ENCODE measurements at places on chromosomes 7 and 10.
A peak's percentile ranks its signal among the peaks of the same experiment; 100 is the strongest.

- DNase-seq, result no peak
Measured at GRCh38 chr7:27739301-27739908, 557 bp upstream of the TAX1BP1 start.

DNA sequence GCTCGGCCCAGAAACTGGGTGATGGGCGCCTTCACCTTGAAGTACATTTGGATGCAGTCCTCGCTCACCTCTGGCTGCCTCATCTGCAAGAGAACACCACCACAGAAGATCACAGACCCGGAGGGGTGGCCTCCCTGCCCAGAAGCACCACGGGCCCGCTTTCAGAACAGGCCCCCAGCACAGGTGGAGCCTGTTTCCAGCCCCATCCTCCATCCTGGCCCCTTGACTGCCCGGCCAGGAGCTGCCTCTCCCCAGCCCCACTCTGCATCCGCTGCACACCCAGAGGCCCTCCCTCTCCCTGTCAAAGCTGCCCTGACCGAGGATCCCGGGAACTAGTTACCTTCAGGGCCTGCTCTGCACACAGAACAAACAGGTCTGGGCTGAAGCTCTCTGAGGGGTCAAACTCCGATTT, 724 bp downstream of the CFAP46 start:
- no peak for DNase-seq

DNA sequence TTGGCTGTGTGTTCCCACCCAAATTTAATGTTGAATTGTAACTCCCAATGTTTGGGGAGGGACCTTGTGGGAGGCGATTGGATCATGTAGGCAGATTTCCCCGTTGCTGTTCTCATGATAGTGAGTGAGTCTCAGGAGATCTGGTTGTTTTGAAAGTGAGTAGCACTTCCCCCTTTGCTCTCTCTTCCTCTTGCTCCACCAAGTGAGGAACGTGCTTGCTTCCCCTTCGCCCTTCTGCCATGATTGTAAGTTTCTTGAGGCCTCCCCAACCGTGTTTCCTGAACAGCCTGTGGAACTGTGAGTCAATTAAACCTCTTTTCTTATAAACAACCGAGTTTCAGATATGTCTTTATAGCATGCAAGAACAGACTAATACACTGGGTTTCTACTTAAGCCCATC, 176.3 kb downstream of the CDK14 start:
- no peak for DNase-seq

DNA sequence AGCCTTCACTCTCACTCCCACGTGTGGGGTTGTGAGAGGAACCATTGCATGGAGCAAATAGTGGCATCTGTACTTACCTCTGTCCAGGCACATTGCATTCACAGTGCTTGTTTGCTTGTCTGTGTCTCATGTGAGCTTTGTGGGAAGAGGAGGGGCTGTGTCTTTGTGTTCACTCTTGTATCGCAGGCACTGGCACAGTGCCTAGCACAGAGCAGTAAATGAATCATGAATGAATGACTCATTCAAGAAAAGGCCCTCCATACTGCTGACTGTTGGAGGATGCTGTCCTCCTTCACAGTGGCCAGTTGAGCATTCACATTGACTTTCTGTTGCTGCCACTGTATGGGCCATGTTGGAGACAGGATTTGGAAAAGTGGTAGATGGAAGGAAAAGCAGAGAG, 125.3 kb downstream of the SORCS3 start:
- no peak for DNase-seq

GRCh38 chr7:89072081-89072480, 276.5 kb upstream of the TEX47 start:
- DNase-seq, result no peak

DNA sequence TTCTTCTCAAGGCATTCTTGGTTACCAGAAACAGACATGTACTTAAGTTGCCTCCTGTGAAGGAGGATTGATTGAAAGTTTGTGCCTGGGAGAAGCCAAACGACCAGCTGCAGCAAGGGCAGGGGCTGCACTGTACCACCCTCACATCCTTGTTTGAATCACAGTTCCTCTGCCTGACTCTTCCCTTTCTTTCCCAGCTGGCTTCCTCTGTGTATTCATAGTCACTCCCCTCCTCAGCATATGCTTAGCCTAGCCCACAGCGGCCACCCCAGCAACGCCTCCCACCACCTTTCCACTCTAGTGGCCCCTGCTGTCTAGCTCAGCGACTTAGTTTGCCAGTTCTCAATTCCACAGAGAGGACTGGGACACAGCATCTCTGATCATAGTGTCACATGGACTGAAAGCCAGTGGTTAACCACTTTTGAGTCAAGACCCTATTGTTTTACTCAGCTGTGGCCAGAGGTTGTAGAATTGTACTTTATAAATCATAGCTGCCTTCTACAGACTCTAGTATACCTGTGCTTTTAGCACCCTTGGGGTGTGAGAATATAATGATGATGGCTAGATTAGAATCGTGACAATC, 643.0 kb downstream of the SUGCT start:
- no peak for DNase-seq

DNA sequence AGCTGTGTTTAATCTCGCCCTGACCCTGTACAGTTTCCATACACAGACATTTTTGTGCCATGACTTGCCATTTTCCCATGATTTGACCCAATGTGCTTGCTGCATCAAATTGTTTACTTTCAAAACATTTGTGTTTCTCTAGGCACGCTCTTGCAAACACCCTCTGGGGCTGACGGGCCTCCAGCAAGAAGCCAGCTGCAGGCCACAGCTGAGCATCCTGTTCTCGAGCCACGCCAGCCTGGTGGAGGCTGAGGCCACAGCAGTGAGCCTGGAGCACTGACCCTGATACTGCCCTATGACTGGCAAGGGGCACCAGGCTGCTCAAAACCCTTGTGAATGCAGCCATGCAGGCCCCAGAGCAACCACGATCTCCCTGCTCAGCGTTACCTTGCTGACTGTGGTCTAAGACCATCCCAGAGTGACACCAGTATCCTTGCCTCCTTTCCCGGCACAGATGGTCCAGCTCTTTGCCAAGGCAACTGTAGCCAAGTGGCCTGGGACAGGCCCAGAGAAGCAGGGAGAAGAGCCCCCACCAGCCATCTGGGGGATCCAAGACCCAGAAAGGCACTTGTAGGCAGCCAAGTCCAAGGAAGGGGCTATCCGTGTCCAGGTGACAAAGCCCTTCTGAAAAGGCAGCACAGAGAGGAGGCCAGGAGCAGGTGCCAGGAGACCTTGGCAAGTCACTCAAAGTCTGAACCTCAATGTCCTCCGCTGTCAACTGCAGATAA, 78.5 kb downstream of the OAT start:
- DNase-seq, result no peak

DNA sequence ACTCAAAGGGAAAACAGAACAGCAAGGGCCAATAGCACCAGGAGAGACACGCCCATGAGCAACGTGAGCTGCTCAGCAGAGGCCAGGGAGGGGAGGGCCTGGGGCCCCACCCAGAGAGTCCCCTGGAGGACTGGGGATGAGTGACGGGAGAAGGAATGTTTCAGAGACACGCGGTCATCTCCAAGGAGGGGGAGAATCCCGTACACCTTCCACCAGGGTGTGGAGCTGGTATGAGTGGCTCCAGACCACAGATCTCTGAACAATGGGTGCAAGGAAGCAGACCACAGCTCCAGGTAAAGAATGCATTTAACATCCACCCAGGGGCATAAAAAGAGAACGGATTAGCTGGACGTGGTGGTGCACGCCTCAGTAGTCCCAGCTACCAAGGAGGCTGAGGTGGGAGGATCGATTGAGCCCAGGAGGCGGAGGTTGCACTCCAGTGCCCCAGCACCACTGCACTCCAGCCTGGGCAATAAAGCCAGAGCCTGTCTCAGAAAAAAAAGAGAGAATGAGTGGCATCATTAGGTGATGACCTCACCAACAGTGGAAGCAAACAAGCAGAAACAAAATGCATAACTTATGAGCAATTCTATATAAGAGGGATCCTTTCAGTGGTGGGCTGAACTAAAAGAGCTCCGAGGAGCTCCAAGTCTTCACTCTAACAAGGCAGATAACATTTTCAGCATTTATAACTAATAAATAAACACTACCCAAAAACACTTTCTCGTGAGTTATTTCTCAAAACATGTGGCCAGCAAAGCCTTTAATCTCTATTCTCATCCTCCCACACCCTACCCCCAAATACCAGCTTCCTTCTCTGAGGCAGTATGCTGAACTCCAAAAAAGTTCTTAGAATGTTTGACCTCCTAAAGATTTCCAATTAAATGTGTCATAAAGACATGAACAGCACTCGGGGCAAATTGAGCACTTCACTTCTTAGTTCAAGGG, 12.5 kb downstream of the PSAP start:
- no peak for DNase-seq

- peak; percentile 16 for DNase-seq
Measured at GRCh38 chr7:157488966-157489365, 152.2 kb downstream of the DNAJB6 start.

- no peak for DNase-seq
Measured at GRCh38 chr10:103602028-103602851, 108.7 kb downstream of the NEURL1 start.

DNA sequence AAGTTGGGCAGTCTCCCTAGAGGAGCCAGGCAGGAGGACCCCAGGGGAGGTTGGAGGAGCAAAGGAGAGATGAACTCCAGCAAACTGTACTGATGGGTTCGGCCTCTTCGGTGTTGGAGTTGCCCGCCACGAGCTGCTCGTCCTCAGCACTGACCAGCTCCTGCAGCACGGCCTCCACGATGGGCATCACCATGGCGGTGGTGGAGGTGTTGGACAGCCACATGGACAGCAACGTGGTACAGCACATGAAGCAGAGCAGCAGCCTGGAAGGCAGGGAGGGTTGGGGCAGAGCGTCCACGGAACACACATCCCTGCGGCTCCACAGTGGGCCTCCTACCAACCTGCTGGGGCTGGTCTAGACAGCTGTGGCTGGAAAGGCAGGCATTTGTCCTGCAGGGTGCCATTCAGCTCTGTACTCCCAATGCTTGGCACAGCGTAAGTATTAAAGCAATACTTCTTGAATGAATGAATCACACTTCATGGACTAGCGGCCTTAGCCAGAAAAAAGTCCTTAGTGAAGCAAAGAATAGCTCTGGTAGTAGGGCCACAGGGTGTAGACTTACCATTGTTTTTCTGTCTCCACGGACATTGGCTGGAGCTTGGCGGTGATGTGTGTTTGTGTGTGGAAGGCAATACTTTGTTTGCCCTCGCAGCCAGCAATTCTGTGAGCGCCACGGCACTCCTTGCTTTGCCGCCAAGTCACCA, 21.8 kb downstream of the SLC13A4 start:
- no peak for DNase-seq

DNA sequence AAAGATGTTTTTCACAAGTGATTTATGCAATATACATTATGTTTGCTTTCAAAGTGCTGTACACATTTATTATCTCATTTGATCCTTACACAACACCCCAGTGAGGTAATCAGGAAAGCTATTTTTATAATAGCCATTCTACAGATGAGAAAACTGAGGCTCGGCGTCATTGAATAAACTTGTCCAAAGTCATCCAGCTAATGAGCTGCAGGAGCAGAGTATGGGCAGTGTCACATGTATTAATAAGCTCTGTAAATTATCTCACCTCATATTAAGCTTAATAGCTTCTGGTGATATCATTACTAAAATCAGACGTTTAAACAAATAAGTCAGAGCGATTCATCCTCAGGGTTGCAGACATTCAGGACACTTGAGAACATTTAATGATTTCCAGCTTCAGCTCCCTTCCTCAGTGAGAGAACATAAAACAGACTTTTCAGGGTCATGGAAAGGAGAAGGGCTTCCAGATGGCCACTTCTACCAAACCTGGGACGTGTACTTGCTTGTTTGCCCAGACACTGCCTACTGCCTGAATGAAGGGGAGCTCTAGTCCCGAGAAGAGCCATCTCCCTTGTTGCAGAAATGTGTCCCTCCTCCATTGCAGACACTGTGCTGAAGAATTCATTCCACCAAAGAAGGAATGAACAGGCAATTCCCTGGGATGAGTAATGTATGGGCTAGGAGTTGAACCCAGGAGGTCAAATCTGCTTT, 20.5 kb upstream of the FZD1 start:
- no peak for DNase-seq

- DNase-seq, result no peak
Measured at GRCh38 chr7:133102276-133103060, 20.6 kb upstream of the CHCHD3 start.

DNA sequence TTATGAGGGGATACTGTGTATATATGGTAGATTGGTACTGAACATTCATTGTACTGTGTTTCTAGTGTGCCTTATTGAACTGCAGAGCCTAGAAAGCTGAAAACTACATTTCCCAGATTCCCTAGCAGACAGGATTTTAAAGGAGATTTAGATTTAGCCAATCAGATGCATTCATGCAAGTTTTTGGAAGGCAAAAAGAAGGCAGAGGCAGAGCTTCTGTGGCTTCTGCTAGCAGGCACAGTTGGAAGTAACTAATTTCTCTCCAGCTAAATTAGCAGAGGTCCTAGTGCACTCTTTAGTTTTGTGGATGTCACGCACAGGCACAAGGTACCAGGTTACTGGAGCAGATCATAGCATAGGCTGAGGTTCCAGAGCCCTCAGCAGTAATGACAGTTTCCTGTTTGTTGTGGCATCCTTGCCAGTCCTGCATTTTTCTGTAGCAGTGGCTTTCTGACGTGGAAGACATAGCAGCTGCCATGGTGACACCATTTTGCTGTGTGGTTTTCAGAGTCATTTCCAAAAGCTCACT, 83.7 kb upstream of the CCDC71L start:
- DNase-seq, result no peak

GRCh38 chr7:48031111-48031510, 2.2 kb upstream of the SUN3 start:
- DNase-seq, result no peak

- DNase-seq, result peak; percentile 76
Measured at GRCh38 chr7:2954433-2954853, 89.2 kb downstream of the CARD11 start.

GRCh38 chr10:132946806-132947546, 4.6 kb upstream of the CFAP46 start:
- no peak for DNase-seq

DNA sequence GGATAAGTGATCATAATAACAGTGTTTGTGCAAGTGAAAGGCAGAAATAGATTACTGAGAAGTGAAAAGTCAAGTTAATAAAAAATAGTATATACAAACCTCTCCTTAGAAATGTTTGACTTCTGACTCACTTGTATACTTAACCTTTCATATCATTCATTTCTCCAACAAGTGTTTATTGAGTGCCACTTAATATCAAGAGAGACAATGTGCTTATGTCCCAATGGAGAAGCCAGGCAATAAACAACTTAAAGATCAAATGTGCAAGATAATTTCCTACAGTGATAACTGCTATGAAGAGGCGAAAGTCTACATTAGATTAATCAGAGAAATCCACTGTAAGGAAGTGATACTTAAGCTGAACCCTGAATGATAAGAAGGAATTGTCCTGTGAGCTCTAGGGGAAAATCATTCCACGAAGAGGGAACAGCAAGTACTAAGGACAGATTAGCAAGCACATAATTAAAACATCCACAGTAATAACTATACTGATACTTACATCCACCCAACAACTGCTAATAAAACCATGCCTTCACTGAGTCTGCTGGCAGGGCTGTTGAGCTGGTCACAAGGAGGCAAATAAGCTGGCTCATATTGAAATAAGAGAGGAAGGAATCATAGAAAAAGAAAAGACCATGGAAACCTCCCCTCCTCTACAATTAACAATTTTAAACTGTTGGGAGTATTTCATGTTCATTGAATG, 203.5 kb downstream of the CTNNA3 start:
- no peak for DNase-seq

GRCh38 chr10:119368991-119369869, 161.9 kb downstream of the GRK5 start:
- DNase-seq, result no peak

GRCh38 chr7:125504848-125505247, 575.2 kb upstream of the POT1 start:
- no peak for DNase-seq

- DNase-seq, result peak; percentile 67
Measured at GRCh38 chr7:38932509-38933168, 23.6 kb upstream of the VPS41 start.
